ENCODE measurements at places on chromosomes 4 and X. TPM values are rescaled to one million over a fixed set of nuclear protein-coding genes. Genes with fewer than 3 reads are reported as not detected.

DNA sequence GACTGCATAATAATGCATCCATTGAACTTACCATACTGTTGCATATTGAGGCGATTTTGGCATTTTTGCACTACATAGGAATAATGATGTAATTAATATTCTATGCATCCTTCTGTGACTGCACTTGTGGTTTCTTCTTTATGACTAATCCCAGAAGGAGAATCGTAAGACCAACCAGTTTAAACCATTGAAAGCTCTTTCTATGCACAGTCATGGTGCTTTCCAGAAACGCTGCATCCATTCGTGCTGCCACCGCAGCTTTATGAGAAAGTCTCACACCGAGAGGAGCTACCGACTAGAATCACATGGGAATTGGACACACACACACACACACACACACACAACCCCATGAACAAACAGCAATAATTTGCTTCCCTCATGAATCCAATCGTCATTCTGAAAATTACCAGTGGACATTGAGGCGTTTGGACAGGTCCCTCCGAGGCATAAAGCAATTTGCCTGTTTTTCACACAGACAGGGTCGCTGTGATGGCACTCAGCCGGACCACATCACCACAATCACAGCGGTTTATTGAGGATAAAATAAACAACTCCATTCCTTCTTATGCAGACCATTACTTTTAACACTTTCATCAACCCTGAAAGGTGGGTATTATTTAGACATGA, 64.2 kb downstream of the PACRGL start:
- no peak for DNase-seq
- no peaks in the 10 kb centered on the region for H3K4me1 ChIP-seq
- H3K27me3 ChIP-seq = no peaks in the 10 kb centered on the region
- no peak overlapping the region for H3K4me3 ChIP-seq

Gene CITED1
- total RNA-seq = not detected

GRCh38 chr4:72665171-72665968, 96.3 kb upstream of the ADAMTS3 start:
- H3K36me3 ChIP-seq = no peaks in the 10 kb centered on the region
- no peak overlapping the region for H3K4me3 ChIP-seq
- peaks cover 6% of the 10 kb centered on the region for H3K27me3 ChIP-seq
- DNase-seq = no peak
- no peak overlapping the region for H3K27ac ChIP-seq

DNA sequence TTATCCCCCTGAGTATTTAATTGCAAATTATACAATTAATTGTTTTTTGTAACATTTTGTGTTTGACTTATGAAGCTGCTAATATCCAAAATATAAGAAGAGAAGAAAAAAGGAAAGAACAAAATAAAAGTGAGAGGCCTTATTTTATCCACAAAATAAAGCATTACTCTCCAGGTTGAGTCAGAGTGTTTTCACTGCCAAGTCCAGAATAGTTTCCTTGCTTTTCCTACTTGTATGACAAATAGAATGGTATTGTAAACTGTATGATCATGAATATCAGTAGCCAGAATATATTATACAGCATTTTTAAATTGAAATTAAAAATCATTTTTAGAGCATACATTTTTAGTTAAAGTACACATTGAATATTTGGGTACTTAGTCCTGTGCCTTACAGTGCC, 237.8 kb downstream of the NDST4 start:
- no peak overlapping the region for H3K27ac ChIP-seq
- H3K27me3 ChIP-seq = no peaks in the 10 kb centered on the region
- no peaks in the 10 kb centered on the region for H3K36me3 ChIP-seq
- no peak overlapping the region for H3K4me3 ChIP-seq

All from osteoblast (primary cell).